ENCODE measurements at places on chromosomes 3 and 15. TPM values are rescaled to one million over a fixed set of nuclear protein-coding genes. Genes with fewer than 3 reads are reported as not detected.

DNA sequence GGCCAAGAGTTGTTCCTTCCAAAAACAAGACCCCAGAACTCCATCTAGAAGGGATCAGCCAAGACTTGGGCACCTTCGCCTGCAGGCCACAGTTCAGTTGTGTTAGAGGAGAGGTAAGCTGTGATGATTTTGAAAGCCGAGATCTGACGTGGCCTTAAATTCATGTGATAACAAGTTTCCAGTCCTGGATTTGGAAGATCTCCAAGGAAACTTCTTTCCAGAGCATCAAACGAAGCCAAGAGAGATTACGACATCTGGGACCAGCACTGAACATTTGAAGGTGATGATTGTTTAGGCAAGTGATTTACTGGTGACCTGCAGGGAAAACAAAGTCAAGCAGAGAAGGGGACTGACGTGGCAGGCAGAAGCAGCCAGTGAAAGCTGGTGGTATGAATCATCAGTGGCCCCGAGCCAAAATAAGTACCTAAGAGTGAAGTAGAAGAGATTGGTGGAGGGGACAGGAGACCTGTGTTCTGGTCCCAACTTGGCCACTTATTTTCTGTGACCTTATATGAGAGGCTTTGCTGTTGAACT lies 339.0 kb upstream of the PROK2 start:
- no peak for DNase-seq

GRCh38 chr15:67179411-67179995 lies 75.0 kb downstream of the AAGAB start:
- no peak for DNase-seq

GRCh38 chr3:167030082-167030725 lies 349.9 kb downstream of the ZBBX start:
- DNase-seq = no peak

GRCh38 chr15:97470417-97470816 lies 490.1 kb upstream of the ARRDC4 start:
- no peak for DNase-seq

DNA sequence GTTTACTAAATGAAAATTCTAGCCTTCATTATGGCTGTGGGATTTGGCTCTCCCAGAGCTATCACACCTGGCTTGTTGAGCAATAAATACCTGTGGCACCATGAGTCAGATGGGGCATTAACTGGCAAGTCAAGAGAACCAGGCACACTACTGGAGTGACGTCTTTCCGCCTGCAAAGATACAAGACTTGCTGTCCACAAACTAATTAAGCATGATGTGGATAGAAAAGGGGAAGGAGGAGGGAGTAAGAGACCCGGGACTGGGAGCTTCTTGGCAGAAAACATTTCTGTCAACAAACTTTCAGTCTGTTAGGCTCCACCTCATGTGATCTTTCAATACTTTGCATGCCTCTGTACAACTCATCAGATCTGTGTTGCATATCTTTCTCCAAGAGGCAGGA lies 56.5 kb downstream of the CLDN1 start:
- DNase-seq = no peak

GRCh38 chr15:63086947-63087346 lies 34.7 kb upstream of the LACTB start:
- DNase-seq = no peak

DNA sequence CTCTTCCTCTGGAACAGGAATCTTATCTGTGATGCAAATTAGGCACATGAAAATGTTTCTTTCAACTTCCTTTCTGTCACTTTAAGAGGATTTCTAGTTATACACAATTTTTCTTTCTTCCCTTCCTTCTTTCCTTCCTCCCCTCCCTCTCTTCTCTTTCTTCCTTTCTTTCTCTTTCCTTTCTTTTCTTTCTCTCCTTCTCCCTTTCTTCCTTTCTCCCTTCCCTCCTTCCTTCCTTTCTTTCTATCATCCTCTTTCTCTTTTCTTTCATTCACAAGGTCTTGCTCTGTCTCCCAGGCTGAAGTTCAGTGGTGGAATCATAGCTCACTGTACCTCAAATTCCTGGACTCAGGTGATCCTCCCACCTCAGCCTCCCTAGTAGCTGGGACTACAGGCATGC lies 18.0 kb upstream of the C2CD4B start:
- no peak for DNase-seq

GRCh38 chr3:141093397-141093796 lies 42.2 kb downstream of the SPSB4 start:
- DNase-seq = no peak

DNA sequence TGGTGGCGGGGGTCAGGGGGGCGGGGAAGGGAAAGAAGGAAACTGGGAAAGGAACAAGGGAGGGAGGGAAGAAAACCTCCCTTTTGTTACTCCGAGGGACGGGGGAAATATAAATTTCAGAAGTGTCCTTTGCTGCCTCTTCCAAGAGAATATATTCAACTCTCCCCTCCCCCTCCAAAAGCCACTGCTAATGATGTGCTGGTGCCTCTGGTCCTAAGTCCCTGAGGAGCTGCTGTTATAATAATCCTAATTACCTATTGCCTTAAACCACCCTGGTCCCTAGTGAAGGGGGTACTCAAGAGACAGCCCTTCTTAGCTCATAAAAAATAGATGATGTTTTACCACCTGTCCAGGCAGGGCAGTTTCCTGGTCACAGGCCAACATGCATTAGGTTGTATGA lies 118.3 kb upstream of the TRIM42 start:
- DNase-seq = no peak

DNA sequence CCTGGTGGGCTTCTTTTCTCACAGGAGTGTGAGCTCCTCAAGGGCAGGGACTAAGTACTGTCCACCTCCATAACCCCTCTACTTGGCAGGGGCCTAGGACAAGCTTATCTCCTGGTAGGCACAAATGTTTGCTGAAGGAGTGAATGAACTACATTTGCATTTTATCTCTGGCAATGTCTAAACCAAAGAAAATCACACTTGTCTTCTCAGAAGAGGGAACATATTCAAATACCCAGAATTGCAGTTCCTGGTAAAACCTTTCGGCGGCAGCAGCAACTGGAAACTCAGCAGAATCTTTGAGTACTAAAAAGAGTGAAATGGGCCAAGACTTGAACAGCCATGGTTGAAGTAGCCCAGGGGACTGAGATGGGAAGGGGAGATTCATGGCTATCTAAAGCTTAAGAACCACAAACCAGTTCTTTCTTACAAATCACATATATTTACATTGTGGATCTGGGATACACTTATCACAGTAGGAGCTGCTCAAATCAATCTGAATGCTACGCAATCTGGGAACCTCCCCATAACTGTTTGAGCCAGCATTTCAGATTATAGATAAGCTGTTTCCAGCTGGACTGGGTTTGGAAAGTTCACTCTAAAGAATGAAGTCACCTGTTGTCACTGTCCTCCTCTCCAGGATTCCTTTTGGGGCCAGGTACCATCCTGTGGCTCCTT lies 18.7 kb upstream of the PTPN9 start:
- DNase-seq = no peak

DNA sequence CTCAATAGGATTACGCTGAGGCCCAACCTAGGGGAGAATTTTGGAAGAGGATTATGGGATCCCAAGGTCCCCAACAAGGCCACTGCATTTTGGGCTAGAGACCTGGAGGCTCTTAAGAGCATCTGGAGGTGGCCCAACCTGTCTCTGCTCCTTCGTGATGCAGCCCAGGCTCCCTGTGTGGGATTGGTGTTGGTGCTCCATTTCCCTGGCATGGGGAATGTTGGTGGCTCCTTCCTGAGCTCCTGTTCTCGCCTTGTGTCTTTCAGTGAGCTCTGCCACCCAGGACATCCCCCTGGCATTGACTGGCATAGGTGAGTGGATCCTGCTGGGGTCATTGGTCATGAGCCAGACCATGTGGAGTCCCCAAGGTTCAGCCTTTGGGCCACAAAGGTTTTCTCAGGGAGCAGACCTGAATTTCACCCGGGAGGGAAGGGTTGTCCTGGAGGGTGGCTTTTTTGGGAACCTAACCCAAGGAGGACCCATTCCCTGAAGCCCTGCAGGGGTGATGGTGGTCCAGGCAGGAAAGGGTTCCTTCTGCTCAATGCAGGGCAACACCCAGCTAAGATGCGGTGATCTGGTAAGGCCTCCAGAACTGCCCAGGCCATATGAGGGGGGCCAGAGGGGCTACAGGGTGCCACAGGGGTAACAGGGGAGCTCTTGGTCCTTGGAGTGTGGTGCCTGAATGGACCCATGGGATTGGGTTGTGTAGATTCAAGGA lies 202.5 kb downstream of the UBE3A start:
- DNase-seq = peak; percentile 23

DNA sequence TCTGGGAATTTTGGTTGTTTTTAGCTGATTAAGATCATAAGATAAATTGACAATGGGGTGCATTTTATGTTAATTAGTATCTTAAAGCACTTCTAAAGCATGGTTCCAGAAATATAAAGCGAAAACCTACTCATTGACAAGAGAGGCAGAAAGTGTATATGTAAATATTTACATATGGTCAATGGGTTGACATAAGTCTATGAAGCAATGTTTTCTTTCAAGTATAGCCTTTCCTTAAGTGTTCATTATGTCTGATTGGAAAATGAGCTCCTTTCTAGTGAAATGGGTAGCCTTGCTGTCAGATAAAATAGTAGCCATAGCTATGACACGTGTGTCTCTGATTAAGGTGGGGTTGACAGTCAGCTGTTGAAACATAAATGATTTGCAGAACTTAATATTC lies 365.2 kb upstream of the AGTR1 start:
- DNase-seq = no peak

- no peak for DNase-seq
These were observed 706.5 kb upstream of the UBE2E2 start for GRCh38 chr3:22496641-22497040.

- no peak for DNase-seq
These were observed 2.9 kb downstream of the RBPMS2 start for GRCh38 chr15:64772488-64772887.

DNA sequence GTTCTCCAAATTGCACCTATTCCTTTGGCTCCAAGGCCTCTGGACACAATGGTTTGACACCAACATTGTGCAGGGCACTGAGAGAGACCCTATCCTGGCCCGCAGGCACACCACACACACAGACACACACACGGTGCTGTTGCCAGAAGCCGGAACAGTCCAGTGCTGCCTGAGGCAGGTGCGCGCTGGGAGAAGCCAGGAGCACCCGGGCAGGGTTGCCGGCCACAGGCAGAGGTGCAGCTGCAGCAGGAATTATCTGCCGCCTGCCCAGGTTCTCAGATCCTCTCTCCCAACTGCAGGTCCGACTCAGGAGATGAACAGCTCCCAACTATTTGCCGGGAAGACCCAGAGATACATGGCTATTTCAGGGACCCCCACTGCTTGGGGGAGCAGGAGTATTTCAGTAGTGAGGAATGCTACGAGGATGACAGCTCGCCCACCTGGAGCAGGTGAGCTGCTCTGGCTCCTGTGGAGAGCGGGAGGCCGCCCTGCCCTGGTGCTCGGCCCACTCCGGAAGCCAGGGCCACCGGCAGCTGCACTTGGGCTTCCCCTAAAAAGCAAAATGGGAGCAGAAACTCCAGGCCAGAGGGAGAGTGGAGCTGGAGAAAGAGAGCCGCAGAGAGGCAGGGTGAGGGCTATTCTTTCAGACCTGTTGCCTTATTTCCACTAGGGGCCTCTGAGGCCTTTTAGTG lies 42.9 kb downstream of the CHDH start:
- no peak for DNase-seq

DNA sequence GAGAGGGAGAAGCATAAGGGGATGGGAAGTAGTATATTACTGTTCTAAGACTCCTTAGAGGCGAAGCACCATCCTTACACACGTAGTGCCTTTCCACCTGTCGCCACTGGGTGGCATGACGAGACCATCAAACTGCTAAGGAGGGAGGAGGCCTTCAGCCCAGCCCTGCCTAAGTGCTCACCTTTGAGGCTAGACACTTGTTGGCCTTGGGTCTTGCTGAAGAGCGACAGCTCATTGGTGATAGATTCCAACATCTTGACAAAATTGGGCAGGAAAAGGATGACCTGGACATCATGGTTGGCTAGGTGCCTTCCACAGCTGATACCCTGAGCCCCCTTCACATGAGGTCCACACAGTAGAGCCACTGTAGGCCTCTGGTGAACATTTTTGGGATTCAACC lies 19.6 kb downstream of the CLK3 start:
- peak; percentile 86 for DNase-seq

DNA sequence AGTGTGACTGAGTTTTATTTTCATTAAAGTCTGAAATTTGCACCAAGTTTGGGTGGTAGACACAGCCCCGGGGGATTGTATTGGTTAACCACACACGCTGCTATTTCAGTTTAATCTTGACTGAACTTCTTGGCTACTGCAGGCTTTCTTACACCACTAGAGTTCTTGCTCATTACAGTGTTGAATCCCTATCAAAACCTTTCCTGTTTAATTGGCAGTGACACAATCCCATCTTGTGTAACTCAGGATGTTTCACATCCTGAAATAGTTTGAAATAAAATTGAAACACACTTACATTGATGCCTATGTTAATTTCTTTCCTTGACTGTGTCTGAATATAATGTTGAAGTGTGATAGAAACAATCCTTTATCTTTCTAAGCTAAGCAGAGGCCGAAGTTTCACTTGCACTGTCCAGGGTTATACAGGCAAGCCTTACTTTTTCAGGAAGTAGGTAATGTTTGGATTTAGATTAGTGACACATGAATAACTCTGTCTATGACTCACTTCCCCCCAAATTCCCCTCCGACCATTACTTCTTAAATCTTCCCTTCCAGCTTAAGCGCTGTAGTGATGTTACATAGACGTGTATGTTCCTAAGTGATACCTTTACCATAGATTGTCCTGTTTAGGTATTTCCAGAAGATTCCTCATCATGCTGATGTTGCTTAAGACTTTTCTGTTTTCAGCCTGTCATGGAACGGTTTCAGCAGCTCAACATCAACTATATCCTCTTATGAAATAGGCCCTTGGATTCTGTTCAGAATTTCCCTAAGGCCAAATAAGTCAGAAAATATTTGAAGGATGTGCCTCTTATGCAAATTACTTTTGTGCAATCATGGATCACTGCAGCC lies 16.8 kb downstream of the ATG7 start:
- DNase-seq = no peak

GRCh38 chr3:35772381-35773015 lies 133.2 kb downstream of the ARPP21 start:
- DNase-seq = no peak

GRCh38 chr3:107822308-107822707 lies 268.5 kb downstream of the CD47 start:
- no peak for DNase-seq

DNA sequence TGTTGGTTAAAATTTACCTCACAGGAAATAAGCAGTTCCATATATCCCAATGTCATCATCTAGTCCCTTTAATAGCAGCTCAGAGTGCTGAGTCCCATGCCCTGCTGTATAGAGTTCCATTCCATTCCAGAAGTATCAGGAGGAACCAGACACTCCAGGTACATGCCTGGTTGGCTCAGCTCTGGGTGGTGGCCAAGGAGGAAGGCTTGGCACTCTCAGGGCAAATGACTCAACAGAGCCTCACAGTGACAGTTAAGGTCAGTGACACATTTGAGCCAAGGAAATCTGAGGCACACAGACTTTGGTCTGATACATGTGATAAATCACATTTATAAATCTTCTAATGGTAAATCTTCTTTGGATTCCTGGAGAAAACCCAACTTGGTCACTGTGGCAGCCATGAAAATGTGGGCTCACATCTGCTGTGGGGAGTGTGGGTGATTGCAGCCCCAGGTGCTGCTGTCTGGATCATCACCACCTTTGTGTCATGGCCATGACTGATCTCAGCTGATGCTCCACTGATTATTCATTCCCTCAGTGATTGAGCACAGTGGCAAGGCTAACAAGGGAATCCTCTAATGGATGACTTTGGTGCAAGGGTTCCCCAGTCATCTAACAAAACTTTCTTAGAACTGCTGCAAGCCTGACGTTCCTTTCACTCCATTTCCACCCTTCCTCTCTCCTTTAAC lies 9.3 kb downstream of the HHLA2 start:
- DNase-seq = no peak

Gene SMCO1
- not detected for total RNA-seq

Gene CHST2
- 3.4 TPM for total RNA-seq

Gene RGMA
- total RNA-seq = 20.3 TPM

Gene C3orf18
- 11.4 TPM for total RNA-seq

Gene MCTP2
- total RNA-seq = 3.7 TPM
